Right lung (tissue), 10 donors: ENCODE measurements at places on chromosomes 11 and 22.

DNA sequence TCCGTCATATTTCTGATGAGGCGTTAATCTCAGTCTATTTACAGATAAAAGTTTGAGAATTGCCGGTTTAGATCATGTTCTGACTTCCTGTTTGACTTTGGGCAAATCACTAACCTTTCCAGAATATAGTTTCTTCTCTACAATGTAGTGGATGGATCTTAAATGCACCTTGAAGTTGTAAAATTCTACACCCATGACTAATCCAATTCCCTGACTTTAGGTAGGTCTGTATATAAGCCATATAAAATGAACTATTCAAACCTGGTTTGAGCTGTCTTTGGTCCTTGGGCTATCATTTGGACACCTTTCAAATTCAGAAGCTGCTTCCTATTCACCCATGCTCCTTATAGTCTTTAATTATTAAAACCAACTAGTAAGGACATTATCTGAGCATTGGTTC, 52.2 kb upstream of the BLID start:
- DNase-seq: no peak

DNA sequence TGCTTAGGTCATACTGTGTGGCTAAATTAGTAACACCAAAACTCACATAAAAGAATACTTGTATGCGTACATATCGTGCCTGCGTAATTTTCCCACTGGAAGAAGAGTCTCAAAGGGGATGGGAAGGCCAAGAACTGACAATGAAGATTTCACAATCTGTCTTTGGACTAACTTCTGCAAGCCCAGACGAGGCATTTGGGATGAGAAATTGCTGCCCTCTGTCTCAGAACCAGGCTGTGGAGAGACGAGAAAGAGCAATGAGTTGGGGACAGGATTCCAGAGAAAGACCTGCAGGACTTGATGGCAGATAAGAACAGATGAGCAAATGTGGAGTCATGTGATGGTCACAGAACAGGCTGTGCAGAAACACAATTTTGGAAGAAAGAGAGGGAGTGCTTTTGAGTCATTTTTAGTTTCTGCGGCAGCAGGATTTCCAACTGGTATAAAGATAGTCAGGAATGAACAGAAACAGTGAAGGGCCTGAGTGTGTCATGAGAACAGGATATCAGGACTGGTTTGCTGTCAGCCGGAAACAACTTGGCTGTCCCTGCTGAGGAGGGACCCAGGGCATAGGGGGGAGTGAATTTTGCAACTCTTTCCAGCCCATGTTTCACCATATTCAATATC, 82.7 kb upstream of the CTSC start:
- DNase-seq: no peak

DNA sequence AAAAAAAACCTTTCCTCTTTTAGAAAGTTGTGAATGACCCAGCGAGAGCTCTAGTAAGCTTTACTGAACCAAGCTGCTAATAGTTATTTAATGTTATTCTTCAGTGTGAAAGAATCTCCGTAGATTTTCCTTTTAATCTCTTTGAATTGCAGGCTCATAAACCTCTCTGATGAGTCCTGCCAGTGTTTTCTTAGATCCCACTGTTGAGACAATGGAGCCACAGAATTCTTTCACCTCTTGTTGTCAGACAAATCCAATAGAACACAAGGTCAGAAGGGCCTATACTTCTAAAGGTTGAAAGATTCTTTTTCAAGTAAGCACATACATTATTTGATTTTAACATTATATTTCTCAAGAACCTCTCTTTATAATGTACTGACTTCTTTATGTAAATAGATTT, 52.2 kb downstream of the DNAJC24 start:
- no peak for DNase-seq

DNA sequence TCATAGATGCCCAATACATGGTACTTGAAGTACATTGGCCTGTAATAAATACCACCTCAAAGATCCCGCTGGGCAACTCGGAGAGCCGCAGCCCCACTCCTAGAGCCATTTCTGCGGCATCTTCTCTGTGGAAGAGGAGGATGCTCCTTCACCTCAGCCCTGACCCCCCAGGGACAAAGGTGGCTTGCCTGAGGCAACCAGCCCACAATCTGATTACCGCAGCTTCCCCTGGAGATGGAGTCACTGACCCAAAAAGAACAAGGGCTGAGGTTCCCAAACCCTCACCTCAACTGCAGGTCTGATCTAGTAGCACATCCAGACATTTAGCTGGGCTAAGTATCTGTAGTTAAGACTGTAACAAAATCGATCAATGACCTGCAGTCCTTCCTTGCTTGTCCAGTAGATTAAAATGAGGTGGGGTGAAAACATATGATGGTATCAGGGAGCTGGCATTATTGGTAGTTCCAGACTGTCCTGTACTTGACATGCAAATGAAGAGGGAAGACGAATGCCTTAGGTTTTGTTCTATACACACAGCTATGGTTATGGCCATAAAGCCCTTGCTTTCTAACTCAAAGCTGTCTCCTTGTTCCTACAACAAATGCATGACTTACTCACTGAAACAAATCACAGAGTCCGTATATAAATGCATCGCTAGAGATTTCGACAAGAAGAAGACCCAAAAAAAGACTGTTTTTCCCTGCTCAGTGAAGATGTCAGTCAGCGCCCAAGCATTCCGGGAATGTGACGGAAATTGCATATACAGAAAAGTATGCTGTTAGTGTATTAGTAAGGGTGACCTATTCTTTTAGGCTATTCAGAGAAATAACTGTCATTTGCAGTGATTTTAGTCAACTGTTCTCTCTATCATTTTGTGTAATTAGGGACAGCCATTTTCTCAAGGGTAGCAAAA, 33.7 kb downstream of the C11orf71 start:
- no peak for DNase-seq

DNA sequence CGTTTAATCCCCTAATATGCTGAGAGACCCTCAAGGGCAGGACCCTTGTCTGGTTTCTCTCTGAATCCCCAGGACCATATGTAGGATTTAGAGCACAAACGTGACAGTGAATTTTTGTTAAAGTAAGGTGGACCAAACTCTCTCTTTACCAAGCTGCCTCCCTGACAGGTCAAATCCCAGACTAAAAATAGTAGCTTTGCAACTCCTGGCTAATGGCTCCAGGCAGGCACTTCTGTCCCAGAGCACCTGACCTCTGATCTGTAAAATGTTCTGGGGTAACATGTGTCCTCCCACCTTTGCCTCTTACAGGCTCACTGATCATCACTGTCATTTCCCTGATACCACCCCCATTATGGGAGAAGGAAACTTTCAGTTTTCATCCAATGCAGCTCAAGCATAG, 152.3 kb downstream of the SPON1 start:
- DNase-seq: no peak

DNA sequence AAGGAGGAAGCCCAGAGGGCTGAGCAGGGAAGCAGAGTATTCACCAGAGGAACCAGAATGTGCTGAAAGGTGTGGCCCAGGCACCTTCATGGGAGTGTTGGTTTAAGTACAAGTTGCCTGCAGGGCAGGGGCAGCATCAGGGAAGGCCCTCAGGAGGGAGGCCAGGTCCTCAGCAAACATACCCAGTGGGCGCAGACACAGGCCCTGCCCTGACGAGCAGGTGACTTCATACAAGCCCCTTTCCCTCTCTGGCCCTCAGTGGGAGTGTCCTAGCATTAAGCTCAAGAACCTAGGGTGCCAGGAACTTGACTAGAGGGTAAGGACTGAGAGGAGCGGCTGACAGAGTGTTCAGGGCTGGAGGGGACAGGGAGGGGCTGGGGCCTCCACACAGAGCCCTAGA, 7.5 kb upstream of the CASTOR1 start:
- no peak for DNase-seq

- DNase-seq: no peak
These were observed 3.2 kb downstream of the DGAT2 start for GRCh38 chr11:75771646-75772410.

GRCh38 chr11:110894224-110894623, 182.0 kb upstream of the ARHGAP20 start:
- DNase-seq: no peak

DNA sequence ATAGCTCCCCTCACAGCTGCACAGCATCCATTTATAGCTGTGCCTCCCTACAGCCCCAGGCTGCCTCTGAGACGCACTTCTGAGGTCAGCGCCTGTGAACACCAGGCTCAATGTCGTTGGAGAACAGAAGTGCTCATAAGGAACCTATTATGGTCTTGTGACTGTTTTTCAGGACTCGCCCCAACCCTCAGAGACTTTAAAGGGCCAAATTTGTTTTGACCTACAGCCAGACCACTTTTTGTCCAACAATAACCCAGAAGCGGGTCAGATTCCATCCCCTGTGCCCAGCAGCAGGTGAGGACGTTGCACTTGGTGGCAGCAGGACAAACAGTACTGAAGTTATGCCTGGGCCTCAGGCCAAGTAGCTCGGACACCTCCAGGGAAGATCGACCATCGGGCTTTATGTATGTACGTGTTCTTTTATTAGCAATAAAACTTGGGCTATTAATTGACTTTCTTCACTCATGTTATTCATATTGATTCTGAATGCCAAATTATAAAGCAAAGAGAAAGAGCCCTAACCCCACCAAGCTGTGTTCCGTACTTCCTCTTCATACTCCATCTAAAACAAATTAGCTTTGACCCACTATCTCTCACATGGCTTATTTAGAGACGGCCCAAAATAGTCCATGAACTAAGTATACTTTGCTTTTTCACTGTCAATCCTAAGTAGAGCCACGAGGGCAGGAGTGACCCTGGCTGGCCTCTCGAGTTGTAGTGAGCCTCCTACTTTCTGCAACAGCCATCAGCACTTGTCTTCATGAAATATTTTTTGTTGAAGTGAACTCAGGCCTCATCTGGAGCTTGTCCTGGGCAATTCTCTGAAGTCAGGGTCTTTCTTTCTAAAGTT, 92.3 kb upstream of the PAX6 start:
- no peak for DNase-seq

- no peak for DNase-seq
These were observed 639.4 kb upstream of the FAT3 start for GRCh38 chr11:91585035-91585801.

GRCh38 chr22:47110817-47111443, 348.5 kb downstream of the TBC1D22A start:
- no peak for DNase-seq

GRCh38 chr11:45000918-45001317, 50.2 kb upstream of the TP53I11 start:
- DNase-seq: no peak

GRCh38 chr11:35012467-35013191, 96.2 kb downstream of the PDHX start:
- no peak for DNase-seq

DNA sequence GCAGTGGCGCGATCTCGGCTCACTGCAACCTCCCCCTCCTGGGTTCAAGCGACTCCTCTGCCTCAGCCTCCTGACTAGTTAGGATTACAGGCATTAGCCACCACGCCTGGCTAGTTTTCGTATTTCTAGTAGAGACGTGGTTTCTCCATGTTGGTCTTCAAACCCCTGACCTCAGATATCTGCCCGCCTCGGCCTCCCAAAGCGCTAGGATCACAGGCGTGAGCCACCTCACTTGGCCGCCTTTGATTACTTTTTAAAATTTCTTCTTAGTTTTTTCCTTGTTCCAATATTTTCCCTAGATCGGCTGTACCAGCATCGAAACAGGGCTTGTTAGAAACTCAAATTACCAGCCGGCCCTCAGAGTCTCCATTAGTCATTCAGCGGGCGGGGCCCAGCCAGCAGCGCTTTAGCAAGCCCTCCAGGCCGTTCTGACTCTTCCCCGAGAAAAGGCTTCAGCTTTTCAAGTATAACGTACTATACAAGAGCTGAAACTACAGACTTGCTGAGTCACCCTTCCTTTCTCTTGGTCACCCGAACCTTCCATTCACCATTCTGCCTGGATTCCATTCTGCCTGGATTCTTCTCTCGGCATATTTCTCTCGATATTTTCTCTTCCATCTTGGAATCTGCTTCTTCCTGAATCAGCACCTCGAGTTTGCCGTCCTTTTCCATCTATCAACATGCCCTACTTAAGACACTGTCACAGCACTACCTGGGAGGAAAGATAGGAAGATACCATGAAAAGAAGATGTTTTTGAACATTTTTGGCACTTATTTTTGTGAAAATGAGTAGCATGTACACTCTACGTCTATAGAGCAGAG, 6.7 kb upstream of the CAPRIN1 start:
- DNase-seq: no peak

- no peak for DNase-seq
These were observed 292.6 kb downstream of the SWAP70 start for GRCh38 chr11:9956483-9956882.

GRCh38 chr11:135006800-135007199, 594.8 kb upstream of the B3GAT1 start:
- no peak for DNase-seq

GRCh38 chr11:117544130-117544800, 216.6 kb downstream of the CEP164 start:
- no peak for DNase-seq

DNA sequence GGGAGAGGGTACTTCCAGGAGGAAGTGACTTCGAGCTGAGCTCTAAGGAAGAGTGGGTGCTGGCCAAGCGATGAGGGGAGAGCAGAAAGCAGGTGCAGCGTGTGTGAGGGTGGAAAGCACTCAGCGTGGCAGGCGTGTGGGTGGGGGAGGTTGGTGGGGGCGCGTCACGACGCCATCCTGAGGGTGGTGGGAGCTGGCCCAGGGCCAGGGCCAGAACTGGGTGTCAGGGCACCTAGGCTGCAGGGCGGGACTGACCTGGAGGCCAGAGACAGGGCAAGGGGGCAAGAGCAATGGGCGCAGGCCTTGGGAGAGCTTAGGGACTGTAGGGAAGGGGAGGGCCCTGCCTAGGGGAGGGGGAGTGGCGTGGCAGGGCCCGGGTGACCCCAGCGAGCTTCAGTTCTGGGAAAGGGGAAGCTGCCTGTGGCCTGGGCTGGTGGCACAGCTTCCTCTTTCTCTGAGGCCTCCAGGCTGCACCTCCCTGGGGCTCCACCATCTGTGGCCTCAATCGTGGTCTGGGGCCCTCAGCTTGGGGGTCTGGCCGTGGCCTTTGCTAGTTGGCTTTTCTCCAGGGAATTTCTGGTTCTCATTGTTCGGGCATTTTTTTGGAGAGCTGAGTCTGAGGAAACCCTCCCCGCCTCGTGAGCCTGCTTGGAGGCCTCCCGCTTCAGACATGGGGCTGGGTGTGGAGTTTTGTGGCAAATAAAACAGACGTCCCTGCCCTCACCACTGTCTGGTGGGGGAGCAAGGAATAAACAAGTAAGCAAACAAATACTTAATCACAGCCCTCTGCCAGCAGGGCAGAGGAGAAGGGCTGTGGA, 8.9 kb downstream of the RELT start:
- DNase-seq: no peak
